ENCODE measurements at places on chromosomes 2 and 18.

DNA sequence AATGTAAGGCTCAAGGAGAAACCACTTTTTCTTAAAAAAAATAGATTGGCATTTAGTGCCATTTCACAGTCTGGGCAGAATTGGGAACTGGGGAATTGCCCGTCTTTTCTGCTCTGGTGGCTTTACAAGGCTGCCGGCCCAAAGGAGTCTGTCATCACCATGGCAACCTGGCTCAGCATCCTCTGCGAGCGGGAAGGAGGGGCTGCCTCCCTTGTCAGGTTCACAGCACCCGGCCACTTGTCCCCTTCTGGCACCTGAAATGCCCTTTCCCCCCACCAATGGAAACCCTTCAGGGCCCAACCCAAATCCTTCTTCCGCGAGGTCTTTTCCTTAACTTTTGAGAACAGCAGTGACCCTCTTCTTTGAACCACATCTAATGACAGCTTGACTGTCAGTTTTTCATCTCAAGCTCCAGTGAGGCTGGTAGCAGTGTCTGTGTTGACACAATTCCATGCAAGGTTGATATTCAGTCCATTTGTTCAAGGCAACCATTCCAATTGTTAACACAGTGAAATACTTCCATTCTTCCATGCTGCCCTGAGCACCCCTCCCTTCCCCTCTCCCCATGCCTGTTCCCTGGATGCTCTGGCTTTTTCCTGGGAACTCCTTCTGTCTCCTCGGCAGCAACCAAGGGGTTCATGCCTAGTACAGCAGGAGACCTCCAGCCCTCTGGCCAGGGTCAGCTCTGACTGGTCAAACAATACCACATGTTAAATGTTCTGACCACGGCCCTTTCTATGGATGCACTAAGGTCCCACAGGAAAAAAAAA lies 79.6 kb downstream of the DNER start:
- no peak for DNase-seq

DNA sequence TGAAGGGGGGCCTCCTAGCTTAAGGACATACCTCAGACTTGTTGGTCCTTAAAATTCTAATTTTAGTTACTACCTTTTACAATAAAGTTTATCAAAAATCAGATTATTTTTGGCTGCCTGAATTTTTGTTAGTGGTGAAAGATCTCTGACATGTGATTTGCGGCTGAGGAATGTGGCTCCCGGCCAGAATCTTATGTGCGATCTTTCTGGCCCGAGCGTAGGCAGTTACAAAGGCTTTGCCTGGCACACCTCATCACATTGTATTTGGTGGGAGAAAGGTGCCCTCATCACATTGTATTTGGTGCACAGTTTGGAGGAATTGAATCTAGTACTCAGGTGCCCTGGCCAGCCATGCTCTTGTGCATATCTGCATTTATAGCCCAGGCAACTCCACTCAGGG lies 289.1 kb downstream of the GULP1 start:
- no peak for DNase-seq

DNA sequence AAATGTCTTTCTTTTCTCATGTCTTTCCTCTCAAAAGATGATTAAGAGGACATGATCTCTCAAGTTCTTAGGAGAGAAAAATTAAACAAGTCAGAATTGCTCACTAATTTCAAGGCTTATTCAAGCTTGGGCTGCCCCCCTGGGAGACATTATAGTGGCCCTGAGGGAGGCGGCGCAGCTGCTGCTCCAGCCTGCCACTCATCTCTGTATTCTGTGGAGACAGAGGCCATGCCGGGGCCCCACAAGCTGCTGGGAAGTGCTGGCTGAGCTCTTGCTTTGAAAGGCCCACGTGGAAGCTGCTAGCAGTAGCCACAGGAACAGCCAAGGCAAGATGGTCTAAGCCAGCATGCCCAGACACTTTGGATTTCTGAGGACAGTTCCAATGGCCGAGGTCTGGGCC lies 267.4 kb downstream of the LNPK start:
- no peak for DNase-seq

- no peak for DNase-seq
These were observed 254.9 kb upstream of the SIX3 start for GRCh38 chr2:44686561-44686960.
